ENCODE measurements at places on chromosomes 5 and 9.
A peak's percentile ranks its signal among the peaks of the same experiment; 100 is the strongest.

- no peak for DNase-seq
Observed at GRCh38 chr5:56983593-56984361, 31.9 kb upstream of the MIER3 start.

DNA sequence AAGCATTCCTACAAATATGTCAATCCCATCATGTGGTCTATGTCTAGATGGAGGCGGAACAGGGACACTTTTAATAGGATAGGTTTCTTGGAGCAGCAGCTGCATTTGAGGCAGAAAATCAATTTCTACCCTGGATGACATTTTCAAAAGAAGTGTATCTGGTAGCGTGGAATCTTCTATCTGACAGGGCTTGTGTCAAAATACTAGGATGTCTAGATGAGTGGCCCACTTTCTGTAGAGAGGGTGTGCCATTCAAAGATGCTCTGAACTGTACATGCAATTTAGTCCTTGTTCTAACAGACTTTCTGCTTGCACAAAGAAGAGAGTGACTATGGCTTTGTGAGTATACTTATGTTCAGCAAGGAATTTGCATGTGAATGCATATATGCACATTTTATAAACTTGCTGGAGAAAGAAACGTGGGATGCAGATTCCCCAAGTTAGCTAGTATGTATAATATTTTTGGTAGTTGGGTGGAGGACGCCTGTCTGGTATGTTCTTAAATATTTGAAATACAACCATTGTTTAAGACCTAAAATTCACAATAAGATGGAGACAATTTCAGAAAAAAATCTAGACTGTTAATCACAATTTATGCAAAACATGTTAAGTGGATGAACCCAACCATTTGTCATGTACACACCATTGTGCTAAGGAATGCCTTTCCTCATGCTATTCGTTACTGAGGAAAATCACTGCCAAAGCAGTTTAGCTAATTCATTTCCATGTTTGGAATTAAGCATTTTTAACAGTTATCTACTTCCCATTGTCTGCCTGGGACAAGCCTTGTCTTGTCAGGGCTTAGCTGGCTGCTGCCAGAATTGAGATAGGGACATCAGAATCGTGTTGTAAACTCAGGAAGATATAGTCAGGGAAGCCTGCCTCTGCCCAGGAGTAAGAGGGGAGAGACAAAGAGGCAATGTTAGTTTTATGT is 129.1 kb upstream of the MEF2C start:
- no peak for DNase-seq

DNA sequence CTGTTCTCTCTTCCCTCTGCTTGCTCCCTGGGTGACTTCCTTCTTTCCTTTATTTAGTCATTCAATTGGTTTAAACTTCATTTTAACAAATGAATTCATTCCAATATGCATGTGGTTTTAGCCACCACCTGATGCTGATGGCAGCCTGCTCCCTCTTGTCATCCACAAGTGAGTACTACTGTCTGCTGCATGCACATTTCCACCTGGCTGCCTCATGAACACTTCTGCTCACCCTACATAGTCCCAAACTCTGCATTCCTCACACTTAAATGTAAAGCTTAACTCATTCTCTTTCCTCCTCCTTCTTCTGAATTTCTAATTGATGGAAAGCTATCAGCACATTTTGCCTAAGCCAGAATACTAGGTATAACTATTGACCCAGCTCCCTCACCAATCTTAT is 184.7 kb upstream of the ZNF462 start:
- no peak for DNase-seq

- no peak for DNase-seq
Observed at GRCh38 chr5:122077366-122078115, 518 bp downstream of the LOX start.

DNA sequence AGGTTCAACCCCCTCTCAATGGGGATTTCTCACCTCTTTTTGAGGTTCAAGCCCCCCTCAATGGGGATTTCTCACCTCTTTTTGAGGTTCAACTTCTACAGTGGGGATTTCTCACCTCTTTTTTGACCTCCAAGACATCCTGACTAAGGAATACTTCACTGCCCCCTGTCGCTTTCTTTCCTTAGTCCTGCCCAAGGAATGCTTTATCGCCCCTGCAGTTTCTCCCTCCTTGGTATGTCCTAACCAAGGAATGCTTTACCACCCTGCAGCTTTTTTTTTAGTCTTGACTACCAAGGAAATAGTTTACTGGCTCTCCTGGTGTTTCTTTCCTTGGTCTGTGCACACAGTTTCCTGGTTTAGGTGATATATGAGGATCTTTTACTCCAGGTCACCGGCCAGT is 9.6 kb upstream of the IRGM start:
- no peak for DNase-seq

- peak; percentile 78 for DNase-seq
Observed at GRCh38 chr5:148179234-148179824, 11.0 kb downstream of the SPINK14 start.

DNA sequence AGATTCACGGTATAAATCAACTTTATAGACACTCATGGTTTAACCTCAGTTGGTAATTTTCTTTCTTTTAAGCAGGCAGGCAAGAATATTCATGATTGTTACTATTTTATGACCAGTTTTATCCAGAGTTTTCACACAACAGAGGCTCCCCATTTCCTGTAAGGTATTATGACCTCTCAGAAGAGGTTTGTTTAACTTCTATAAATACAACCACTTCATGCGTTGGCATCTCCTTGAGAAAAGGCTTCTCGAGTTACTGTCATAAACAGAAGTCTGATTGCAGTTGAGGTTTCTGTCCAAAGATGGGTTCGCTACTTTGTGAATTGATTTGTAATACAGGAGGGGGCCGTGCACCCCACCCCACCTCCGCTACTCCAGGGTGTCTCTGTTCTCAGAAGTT is 55.3 kb downstream of the ENTREP1 start:
- no peak for DNase-seq

DNA sequence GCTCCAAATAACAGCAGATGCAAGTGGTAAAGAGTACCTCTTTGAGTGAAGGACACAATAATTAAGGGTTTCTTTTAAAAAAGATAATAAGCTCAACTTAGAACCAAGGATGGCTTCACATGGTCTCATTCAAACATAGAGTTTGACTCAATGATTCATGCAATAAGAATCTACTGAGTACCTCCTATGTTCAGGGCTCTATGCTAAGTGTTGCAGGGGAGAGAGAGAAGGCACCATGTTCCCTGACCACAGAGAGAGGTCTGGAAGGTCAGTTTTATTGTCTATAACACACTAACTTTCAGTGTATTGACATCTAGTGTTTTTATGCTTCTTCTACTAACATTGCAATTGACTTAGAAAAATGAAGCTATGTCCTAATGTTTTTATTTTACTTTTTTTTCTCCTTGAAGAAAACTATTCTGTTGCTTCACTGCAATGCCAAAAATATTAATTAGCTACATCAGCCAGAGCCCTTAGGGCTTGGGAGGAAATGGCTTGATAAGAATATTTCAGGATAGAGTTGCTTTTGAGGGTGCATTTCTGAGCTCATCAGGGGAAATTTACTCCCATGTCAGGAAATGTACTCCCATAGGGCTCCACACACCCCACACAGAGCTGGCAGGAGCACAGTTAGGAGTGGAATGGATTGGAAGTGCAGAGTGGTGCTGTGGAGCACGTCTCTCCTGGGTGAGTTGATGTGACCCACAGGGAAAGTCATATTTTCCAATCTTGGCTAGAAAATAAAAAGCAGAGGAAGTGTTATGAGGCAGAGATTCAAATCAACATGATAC is 106.6 kb downstream of the PDE8B start:
- no peak for DNase-seq

DNA sequence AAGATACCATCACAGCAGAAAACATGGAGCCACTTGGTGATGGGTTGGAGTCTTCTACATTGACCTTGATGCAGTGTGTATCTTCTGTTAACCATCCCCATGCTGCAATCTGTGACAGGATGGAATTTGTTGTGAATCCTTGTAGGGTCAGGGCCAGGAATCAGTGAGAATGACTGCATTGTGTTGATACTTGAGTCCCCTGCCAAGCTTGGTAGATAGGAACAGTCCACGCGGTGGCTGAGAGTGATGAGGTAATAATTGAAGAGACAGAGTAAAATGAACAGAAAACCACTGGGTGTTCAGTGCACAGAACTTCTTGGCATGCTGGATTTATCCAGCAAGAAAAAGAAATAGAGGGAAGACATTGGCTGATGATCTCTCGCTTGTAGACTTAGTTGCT is 217.5 kb downstream of the MAN2A1 start:
- DNase-seq, result no peak

GRCh38 chr5:171596391-171596878 is 177.0 kb downstream of the FGF18 start:
- no peak for DNase-seq

DNA sequence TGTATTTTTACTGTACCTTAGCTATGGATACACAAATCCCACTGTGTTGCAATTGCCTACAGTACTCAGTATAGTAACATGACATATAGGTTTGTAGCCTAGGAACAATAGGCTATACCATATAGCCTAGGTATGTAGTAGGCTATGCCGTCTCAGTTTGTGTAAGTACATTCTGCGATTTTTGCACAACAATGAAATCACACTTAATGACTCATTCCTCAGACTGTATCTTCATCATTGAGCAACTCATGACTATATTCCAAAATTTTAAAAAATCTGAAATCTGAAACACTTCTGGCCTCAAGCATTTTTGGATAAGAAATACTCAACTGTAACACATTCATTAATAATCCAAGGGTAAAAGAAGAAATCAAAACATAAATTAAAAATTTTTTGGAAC is 666.8 kb upstream of the GRAMD2B start:
- no peak for DNase-seq

DNA sequence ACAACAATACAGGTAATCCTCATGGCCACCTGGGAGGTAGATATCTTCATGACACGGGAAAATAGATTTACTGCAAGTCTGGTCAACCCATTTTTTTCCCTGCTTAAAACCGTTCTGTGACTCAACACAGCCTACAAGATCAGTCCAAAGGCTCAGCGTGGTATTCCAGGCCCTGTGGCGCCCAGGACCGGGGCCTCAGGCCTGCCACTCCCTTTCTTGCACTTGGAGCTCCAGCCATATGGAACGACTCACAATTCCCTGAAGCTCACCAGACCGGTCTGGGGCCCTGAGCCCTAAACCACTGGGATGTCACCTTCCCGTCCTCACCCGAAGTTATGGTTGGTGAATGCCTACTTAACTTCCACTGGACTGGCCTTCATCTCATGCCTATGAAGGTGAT is 6.5 kb upstream of the MLANA start:
- DNase-seq, result no peak

GRCh38 chr5:174935854-174936474 is 211.6 kb downstream of the MSX2 start:
- DNase-seq, result peak; percentile 13

DNA sequence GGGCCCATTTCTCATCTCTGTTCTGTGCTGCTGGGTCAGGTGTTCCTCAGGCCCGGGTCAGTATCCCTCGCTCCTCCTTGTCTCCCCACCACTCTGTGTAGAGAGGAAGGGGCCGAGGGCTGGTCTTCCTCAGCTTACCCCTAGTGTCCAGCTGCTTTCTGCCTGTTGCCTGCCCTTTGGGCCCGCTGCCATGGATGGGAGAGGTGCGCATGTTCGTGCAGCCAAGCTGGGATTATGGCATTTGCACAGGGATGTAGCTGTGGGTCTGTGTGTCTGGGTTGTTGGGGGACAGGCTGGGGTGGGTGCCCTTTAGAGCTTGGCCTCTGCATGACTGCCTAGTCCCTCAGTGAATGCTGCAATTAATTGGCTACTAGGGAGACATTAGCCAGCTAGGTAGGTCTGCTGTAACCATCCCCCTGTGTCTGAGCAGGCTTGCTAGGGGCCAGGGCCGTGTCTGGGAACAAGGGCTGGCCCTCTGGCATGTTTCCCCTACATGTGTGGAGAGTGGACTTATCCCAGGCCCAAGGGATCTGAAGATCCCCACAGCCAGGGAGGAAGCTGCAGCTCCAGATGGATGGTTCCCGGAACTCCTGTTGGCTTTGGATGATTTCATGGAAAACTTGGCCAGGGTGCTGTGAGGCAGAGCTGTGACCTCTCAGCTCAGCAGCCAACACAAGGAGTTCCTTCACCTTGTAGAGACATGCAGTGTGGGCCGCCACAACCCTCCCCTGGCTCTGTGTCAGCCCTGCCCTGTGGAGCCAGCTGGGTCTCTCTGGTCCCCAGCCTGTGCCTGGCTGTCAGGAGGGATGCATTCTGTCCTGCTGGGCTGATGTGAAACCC is 161.9 kb downstream of the MACROH2A1 start:
- no peak for DNase-seq

DNA sequence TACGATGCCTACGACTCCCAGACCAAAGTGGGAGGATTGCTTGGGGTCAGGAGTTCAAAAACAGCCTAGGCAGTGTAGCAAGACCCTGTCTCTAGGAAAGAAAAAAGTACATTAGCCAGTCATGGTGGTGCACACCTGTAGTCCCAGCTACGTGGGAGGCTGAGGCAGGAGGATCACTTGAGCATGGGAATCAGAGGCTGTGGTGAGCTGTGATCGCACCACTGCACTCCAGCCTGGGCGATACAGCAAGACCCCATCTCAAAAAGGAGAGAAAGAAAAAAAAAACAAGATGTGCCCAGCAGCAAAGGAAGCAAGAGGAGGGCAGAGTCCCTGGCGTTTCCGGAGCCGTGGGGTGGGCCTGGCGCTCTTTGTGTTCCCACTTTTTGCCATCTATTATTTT is 79.4 kb upstream of the CACNA1B start:
- no peak for DNase-seq

- DNase-seq, result no peak
Observed at GRCh38 chr5:139767960-139768359, 27.6 kb upstream of the PSD2 start.

DNA sequence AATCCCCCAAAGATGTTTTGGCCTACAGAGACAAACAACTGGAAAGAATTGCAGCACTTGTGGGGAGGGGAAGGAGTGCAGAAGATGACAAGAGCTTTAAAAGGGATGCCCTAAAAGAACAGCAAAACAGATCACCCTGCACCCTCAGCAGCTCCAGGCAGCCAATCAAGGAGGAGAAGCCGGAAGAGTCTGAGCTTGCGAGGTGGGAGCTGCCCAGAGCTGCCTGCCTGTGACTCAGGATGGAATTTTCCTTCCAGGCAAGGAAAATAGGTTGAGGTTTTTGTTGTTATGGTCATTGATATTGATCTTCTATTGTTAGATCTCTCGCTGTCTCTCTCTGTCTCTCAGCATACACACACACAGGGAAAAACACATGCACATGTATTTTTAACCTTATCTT is 70.3 kb upstream of the MAP1B start:
- DNase-seq, result no peak

- peak; percentile 58 for DNase-seq
Observed at GRCh38 chr5:78648359-78649210, at the start of gene LHFPL2. Gene LHFPL2, minus strand, starts transcription at chr5:78648772. Its CDS starts 138,559 bp downstream, at chr5:78510213.

GRCh38 chr9:81798606-81799005 is 109.3 kb upstream of the TLE1 start:
- DNase-seq, result no peak
